Activated naive CD4-positive, alpha-beta T cell treated with Interleukin-2 at 50 U/mL for 16 hours (primary cell): ENCODE measurements at places on chromosomes 5 and 9.

DNA sequence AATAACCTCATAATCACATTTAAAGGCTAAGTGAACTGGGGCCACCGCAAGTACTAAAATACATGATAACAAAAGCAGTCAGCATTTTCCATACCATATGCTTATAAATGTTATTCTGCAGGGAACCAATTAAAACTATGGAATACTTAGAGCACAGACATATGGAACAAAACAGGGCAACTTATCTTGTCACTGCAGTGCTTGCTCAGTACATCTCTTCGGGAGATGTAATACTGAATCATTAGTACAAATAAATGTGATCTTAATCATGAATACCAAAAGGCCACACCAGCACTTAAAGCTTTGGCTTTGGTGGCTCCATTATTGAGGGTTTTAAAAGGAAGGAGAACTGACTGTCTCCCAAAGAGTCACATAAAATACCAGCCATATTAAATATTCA is 32.1 kb downstream of the PRUNE2 start:
- no peak for DNase-seq

DNA sequence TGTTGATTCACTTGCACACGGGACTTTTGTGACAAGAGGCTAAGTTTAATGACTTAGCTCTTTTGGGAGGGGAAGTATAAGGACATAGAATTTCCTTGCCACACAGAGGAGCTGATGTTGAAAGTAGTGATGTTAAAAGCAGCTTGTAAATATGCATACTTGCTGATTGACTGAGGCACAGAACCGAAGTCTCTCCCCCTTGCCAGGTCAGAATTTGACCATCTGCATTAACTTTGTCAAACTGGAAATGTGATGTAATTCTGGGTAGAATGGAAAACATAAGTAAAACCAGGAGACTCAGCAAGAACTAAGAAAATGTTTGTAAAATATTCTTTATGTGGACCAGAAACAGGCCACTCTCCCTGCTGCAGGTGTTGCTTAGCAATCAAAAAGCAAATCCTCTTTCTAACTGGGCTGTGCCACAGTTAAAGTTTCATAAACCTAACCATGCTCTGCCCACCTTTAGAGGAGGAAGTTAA is 284.2 kb downstream of the NR3C1 start:
- no peak for DNase-seq

DNA sequence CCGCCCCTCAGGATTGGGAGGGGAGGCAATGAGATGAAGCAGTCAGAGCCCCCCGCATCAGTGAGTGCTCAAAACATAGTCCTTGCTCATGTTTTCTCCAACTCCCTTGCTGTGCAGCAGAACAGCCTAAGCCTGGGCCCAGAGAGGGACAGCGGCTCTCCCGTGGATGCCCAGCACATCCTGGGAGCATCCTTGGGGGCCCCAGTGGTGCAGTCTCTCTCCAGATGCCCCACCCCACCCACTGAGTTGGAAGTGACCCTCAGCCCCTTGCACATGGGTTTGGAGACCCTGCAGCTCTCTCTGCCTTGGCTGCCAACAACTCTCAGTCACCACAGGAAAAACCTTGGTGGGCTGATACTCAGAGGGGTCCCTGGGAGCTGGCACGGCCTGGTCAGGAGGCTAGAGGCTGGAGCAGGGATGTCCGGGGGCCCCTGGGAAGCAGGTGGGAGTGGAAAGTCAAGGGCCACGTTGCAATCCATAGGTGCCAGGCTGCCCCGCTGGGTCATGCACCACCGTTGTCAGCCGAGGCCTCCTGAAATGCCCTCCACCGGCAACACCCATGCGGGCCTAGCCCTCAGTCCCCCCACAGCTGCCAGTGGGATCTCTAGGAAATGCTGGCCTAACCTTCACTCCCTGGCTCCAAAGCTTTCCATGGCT is 242.5 kb downstream of the PBX3 start:
- DNase-seq: no peak

DNA sequence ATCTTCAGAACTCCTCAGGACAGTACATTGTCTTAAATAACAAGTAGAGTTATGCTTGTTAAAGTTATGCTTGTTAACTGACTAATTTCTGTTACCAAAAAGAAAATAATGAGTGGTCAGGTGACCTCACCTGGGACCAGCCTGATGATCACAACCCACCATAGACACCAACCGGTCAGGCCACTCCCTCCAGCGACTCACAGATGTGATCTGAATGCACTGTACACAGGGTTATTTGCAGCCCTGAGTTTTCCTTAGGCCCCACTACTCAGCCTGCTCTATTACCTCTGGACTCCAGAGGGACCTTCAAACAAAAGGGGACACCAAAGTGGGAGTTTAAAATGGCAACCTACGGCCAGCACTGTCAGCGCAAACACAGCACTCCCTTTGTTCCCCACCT is 55.3 kb downstream of the ARSB start:
- no peak for DNase-seq

DNA sequence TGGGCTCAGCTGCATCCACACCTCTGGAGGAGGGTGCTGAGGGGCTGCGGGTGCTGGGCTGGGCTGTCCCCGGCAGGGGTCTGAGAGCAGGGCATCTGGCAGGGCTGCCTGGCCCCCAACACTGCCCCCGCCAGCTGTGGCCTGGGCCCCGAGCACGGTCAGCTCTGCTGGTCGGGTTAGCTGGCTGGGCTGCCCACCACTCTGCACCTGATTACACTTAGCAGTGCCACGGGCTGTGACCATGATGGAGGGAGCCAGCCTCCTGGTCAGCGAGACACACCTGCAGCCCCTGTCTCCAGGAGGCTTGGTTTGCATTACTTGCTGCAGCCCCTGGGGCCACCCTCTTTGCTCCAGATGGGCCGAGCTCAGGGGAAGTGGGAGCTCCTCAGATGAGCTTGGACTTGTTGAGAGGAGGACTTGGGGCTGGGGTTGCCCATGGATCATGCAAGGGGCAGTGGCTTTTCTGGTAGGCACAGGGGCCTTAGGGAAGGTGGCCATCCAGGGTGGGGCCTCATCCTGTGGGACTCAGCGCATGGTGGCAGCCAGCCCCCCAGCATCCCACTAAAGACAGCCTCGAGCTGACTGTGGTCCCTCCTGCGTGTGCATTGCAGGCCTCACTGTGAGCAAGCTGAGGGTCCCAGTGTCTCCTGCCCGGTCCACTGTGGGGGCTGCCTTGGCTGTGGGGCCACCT is 132.0 kb upstream of the FAM120A start:
- DNase-seq: no peak

DNA sequence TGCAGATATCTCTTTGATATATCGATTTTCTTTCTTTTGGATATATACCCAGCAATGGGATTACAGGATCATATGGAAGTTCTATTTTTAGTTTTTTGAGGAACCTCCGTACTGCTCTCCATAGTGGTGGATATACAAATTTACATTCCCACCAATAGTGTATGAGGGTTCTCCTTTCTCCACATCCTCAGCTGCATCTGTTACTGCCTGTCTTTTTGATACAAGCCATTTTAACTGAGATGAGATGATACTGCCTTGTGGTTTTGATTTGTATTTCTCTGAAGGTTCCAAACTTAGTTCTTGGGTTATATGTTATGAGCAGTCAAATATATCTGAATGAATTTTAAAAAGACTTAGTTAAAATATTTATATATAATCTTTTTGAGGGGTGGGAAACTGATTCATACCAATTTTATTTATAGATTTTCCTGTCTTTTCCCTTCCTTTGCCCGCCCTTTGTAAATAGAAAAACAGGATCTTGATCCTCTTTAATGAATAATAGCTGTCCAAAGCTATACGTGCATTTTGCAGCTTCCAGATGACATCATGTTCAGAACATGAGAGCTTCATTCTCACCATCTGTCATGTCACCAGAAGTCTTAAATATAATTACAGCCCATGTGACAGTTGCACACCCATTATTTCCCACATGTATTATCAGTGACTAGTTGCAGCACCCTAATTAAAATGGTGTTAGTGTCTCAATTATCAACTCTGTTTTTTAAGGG is 6.2 kb upstream of the ARHGEF28 start:
- no peak for DNase-seq
